Hepatocyte (in vitro differentiated cells): ENCODE measurements at places on chromosomes 3 and 15.

- no peak for DNase-seq
These were observed 35.4 kb downstream of the EHD4 start for GRCh38 chr15:41936649-41937567.

- no peak for DNase-seq
These were observed 42.8 kb downstream of the ABTB1 start for GRCh38 chr3:127715532-127715931.

- peak; percentile 41 for DNase-seq
These were observed 79.4 kb downstream of the SMAD3 start for GRCh38 chr15:67144609-67145311.

DNA sequence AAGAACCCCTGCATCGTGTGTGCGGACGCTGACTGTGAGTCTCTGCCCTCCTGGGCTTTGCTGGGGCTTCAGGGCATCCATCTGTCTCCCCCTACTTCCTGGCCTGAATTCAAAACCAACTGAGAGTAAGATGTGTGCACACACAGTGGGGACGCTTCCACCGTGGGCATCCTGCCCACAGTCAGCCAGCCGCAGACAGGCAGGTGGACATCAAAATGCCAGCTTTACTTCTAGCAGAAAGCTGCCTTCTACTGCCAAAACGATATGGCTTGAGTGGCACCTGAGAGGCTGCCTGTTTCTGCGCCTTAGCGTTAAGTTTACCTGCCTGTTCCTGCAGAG, 18.5 kb downstream of the ALDH1A3 start:
- no peak for DNase-seq

- DNase-seq: no peak
These were observed 60.5 kb downstream of the LPP start for GRCh38 chr3:188214442-188214841.

GRCh38 chr15:63234451-63234870, 42.9 kb upstream of the APH1B start:
- peak; percentile 33 for DNase-seq

GRCh38 chr3:20043396-20043795, 3.1 kb downstream of the KAT2B start:
- DNase-seq: peak; percentile 52

DNA sequence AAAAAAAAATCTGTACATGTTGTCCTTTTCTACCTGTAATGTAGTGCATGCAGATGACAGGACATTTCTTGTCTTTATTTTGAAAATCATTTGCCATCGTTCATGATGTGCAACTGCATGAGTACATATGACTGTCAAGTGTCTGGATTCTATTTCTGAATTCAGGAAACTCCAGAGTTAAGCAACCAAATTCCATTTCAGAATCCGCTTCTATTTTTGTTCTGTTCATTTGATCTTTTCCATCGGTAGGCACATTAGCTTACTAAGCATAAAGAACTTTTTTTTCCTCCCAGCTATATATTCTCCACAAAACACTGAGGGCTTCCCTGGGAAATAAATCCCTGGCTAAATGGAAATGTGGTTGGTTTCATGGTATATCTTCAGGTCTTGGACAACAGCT, 365.6 kb downstream of the PTPRG start:
- DNase-seq: no peak

GRCh38 chr3:184677344-184678316, 34.2 kb downstream of the MAGEF1 start:
- no peak for DNase-seq
